Heart left ventricle (tissue), 16 donors: ENCODE measurements at places on chromosomes 7 and 10. TPM values are rescaled to one million over a fixed set of nuclear protein-coding genes. Genes with fewer than 3 reads are reported as not detected.

WEE2 gene
- polyA plus RNA-seq: not detected

PRSS1 gene
- 1.3 TPM for polyA plus RNA-seq

PDGFA gene
- 11.8 TPM for polyA plus RNA-seq

INHBA gene
- polyA plus RNA-seq: 2.8 TPM

HPSE2 gene
- polyA plus RNA-seq: 0.08 TPM
